ENCODE measurements at places on chromosomes 2 and 18.
A peak's percentile ranks its signal among the peaks of the same experiment; 100 is the strongest.

GRCh38 chr2:67954093-67954748 lies 108.6 kb downstream of the C1D start:
- DNase-seq: no peak

- DNase-seq: peak; percentile 49
Measured at GRCh38 chr2:112181571-112182290, 43.5 kb downstream of the FBLN7 start.

- DNase-seq: no peak
Measured at GRCh38 chr2:238423561-238424312, 3.0 kb upstream of the ASB1 start.

DNA sequence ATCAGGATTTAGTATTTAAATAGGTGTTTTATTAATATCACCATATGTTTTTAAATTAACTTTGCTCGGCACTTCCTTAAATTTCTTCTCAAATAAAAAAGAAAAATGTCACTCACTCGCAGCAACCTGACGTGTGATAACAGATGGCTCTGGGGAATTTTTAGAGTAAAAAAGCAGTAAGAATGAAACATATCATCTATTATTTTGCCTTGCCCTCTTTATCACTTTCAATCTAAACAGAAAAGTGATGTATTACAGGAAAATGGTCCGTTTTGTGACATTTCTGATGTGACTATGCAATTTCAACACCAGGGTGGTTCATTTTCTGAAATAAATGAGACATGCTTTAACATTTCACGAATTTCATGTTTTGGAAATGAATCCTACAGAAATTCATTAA lies 1368.0 kb upstream of the LRRTM1 start:
- DNase-seq: no peak

- no peak for DNase-seq
Measured at GRCh38 chr2:173064151-173064805, 11.4 kb upstream of the MAP3K20 start.

GRCh38 chr2:223563462-223563861 lies 38.7 kb downstream of the SCG2 start:
- DNase-seq: no peak

DNA sequence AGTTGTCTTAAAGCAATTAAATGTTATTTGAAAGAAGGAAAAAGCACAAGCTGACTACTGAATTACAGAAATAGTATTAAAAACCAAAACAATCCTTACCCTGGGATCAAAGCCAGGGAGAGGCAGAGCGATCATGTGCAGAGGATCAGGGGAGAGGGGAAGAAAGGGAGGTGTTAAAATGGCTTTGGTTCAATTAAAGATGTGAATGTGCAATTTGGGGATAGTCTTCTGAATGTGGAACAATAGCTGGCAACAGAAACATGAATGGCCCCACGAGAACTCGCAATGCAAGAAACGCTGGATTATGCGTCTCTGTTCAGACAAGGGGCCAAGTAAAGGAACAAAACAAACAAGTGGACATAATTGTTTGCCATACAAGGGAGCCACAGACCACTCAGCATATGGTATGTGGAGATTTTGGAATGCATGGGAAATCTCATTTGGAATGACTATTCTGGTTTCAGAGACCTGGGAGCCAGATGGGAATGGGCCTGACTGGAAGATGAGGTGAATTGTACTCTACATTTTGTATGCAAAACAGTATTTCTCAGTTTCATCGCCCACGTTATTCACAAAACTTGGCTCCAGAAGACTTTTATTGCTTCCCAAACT lies 155.4 kb downstream of the SLC4A3 start:
- no peak for DNase-seq

- peak; percentile 61 for DNase-seq
Measured at GRCh38 chr2:84849271-84849952, 31.5 kb downstream of the TRABD2A start.

DNA sequence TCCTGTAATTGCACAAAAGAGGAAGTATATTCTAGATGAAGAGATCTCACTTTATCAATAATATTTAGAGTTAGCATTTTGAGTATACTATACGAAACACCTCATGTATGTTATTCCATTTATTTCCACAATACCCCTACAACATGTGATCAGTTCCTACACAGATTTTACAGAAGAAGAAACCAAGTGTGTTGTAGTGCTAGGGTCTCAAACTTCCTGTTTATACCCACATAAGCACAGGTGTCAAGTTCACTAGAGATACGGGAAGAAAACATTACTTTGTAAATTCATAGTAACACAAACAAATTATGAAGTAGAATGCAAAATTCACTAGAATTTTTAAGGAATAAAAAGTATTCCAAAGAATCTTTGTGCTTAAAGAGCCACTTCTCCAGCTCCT lies 46.4 kb downstream of the KCTD18 start:
- no peak for DNase-seq

DNA sequence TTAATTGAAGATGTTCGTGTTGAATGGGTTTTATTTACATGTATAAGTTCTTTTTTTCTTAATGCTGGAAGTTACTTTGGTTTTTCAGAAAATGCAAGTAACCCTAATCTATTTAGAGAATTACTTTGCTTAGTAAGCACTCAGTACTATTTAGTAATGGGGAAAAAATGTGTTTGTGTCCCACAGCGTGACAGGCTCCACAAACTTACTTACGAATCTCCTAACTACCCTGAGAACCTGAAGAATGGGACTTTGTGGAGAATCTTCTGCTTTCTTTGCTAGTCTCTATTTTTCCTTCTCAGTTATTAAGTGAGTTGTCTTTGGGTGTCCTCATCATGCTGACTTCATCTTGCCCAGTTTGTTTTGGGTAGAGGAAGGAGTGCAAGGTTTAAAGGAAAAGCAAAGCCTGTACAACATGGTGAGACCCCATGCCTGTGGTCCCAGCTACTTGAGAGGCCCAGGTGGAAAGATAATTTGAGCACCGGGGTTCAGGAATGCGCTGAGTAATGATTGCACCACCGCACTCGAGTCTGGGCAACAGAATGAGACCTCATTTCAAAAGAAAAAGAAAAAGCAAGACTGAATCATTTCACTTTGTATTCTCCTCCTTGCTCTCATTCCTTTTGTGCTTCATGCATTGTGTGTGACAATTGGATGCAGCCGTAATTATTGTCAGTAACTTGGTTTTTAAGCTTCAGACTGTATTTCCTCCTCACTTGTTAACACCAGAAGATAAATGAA lies 10.2 kb downstream of the NEDD4L start:
- no peak for DNase-seq

DNA sequence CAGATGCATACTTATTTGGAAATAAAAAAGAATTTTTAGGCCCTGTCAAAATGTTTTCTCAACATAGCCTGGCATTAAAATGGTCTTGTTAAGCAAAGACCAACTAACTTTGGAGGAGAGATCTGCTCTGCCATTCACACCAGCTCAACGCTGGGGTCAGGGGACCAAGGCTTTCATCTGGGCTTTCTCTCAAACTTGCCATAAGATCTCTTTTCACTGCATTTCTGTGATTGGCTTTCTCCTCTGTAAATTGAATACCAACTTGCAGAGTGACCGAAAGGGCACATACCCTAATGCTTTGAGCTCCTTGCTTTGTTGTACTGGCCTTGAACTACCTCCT lies 71.2 kb downstream of the MYCN start:
- DNase-seq: no peak

- DNase-seq: no peak
Measured at GRCh38 chr2:82023710-82024109, 1719.2 kb upstream of the LRRTM1 start.

DNA sequence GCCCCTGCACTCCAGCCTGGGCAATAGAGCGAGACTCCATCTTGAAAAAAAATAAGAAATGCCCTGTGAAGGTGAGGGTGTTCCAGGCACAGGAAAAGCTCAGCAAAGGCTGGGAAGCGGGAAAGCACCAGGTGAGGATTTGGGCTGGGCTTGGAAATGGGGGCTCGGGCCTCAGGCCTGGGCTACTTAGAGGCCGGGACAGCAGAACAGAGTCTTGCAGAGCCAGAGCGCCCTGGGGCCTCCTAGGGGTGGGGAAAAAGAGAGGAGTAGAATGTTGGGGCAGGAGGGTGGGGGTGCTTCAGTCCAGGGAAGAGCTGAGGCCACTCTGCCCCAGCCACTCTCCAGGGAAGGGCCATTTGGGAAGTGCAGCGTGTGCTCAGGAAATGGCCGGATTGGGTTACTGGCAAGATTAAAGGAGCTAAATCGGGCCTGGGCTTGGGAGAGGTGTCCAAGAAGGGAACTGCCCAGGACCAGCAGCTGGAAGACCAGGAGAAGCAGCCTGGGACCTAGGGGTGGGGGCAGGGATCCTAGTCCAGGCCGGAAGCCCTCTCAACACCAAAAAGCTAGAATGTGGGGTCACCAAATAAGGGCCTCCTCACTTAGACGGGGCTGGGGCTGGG lies 13.8 kb upstream of the DES start:
- DNase-seq: no peak

GRCh38 chr2:128727914-128728313 lies 409.2 kb upstream of the HS6ST1 start:
- no peak for DNase-seq

DNA sequence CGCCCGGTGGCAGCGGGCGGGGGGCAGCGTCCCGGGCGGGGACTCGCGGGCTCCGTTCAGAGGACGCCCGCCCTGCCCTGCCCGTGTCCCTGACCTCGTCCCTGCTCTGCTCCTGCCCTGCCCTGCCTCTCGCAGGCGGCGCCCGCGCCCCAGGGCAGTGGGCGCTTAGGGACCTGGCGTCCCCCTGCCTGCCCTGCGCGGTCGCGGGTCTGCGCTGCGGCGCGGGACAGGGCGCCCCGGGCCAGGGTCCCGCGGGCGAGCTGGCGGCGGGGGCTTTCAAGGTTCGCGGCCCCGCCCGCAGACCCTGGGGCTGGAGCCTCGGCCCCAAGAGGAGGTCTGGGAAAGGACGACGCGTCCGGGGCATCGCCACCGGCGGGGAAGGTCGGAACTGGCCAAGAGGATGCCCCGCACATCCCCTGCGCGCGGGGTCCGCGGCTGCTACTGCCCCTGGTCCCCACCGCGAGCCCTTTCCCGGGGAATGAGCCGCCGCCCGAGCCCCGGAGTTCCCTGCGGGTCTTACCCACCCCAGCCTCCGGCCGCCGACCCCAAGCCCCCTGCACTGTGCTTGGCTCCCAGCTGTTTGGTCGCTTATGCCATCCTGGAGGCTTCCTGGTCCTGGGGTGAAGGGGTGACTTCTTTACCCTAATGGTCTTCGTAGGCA lies 679 bp downstream of the RNF144A start:
- DNase-seq: no peak

DNA sequence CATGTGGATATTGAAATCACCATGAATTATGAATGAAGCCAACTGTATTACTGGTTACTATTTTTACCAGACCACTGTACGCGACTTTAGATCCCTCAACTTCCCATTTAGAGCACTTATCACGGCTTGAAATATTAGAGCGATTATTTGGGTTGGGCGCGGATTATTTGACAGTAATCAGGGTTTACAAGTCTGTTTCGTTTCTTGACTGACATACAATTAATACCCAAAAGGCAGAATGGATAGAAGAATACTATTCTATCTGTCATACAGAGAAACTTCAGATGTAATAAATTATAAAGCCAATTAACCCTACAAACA lies 496 bp upstream of the NAPG start:
- no peak for DNase-seq

DNA sequence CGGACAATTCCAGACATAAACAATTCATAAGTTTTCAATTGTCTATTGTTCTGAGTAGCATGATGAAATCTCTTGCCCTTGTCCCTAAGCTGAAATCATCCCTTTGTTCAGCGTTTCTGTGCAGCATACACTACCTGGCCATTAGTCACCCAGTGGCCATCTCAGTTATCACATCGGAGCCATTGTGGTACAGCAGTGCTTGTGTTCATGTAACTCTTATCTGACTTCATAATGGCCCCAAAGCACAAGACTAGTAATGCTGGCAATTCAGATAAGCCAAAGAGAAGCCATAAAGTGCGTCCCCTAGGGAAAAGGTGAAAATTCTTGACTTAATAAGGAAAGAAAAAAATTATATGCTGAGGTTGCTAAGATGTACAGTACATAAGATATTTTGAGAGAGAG lies 127.2 kb downstream of the FHOD3 start:
- no peak for DNase-seq

DNA sequence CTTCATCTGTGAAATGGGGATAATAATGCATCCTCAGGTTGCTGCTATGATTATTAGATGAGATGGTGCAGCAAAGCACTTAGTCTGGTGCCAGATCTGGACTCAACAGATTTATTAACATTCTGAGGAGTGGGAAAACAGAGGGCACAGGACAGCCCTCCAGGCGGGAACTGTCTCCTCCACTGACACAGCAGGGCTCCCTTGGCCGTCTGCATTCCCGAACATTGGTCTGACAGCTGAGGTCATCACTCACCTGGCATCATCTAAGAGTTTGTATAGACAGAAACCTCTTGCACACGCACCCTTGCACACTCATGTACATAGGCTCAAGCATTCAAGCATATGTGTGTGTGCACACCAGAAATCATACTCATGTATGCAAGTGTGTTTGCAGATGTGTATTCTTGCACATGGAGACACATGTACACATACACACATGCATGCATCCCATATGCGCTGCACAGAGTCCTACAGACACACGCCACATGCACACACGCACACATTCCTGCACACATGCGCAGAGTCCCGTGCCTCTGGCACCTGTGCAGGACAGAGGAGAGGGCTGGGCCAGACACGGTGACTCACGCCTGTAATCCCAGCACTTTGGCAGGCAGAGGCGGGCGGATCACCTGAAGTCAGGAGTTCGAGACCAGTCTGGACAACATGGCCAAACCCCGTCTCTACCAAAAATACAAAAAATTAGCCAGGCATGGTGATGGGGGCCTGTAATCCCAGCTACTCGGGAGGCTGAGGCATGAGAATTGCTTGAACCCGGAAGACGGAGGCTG lies 173.3 kb upstream of the GLI2 start:
- DNase-seq: no peak

DNA sequence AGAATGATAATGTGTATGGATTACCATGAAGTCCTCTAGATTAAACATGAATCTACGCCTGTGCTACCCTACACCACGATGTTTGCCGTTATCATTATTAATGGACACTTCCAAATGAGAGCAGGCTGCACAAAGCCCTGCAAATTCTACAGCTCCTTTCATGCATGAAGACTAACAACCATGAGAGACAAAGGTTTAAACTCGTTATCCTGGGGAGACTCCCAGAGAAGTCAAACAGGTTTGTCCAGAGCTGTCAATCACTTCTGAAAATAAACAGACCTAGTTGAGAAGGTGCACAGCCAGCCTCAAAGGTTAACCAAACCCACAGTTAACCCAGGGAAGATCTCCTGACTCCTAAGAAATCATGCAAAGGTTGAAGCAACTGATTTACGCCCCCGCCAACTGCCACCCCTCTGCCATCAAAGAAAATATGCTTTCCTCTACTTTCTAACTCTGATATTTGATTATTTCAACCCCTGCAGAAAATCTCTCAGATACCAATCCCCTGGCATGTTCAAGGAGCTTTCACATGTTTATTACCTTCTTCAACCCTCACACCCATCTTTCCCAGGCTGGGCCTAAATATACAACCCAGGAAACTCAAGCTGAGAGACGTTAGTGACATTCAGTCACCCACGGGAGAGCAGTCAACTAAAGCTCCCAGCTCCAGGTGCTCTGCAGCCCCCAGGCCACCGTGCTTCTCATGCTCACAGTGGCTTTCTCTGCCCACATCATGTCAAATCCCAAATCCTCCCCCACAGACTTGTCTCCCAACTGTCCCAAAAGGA lies 35.9 kb downstream of the MYO5B start:
- no peak for DNase-seq

- DNase-seq: no peak
Measured at GRCh38 chr2:80971-81736, 34.8 kb upstream of the FAM110C start.

Data from CD8-positive, alpha-beta T cell (primary cell).